Stimulated activated naive CD4-positive, alpha-beta T cell treated with Interleukin-2 at 50 U/mL for 16 hours (primary cell): ENCODE measurements at places on chromosomes 11 and 22.
A peak's percentile ranks its signal among the peaks of the same experiment; 100 is the strongest.

DNA sequence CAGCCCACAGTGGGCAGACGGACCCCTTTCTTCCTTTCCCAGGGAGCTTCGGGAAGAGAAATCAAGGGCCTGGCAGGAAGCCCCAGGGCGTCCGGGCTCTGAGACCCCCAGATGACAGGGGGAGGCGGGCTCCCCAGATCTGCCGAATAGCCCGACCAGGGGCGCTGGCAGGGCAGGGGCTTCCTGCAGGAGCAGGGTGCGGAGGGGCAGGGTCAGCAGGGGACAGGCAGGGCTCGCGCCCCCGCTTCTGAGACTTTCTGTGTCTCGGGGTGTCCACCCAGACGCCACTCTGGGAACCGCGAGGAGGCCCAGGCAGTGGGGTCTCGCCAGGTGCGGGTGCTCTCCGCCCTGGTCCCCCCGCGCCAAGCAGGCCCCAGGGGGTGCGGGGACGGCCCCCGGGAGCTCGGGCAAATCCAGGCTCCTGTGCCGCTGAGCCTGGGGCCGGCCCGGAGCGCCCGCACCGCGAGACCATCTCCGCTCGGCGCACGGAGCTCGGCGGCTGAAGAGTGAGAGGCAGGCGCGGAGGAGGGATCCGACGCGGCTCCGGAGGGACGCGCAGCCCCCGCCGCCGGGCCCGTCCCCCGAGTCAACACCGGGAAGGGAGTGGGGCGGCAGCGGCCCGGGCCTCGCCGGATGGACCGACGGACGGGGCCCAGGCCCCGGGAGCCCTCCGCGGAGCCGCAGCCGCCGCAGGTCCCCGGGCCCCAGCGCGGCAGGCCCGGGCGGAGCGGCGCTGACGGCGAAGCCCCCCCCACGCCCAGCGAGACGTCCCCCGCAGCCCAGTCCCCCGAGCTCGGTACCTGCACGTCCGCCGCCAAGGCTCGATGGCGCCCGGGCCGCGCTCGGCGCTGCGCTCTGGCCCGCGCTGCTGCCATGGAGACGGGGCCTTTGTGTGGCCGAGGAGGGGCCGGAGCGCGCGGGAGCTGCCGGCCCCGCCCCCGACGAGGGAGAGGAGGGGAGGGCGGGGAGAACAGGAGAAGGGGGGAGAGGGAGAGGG, at the start of gene PLXNB2:
PLXNB2 (minus strand) TSS at position 894 of the 997 bp plus-strand sequence. CDS start 17,062 bp downstream, outside the sequence.
- DNase-seq: no peak

DNA sequence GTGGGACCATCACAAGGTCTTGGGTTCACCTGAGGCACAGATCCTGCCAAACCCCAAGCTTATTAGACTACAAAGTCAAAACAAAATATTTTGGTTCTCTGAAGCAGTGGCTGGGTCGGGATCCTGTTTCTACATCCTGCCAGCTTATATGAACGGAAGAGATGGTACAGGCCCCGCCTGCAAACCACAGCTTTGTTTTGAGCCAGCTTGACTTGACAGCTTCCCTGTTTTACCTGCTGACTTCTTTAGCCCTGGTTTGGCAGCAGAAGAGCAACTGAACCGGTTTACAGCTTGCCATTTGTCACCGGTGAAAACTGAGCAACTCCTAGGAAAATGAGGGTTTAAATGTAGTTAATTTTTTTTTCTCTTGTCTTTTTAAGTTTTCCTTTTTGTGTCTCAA, 11.4 kb downstream of the PACS1 start:
- DNase-seq: peak; percentile 46

- no peak for DNase-seq
Measured at GRCh38 chr11:57103899-57104605, 77.7 kb upstream of the LRRC55 start.

- no peak for DNase-seq
Measured at GRCh38 chr11:72204886-72205285, 11.7 kb upstream of the FOLR2 start.

DNA sequence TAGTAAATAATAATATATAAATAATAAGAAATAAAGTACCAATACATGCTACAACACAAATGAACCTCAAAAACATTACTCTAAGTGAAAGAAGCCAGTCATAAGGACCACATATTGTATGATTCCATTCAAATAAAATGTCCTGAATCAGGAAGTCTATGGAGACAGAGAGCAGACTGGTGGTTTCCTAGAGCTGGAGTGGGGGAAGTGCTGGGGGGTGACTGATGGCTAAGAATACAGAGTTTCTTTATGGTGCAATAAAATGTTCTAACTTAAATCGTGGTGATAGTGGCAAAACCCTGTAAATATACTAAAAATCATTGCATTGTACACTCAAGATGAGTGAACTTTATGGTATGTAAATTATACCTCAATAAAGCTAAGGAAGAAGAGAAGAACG, 376.5 kb downstream of the BUD13 start:
- DNase-seq: no peak

GRCh38 chr11:102912482-102912830, 37.7 kb upstream of the MMP12 start:
- no peak for DNase-seq

DNA sequence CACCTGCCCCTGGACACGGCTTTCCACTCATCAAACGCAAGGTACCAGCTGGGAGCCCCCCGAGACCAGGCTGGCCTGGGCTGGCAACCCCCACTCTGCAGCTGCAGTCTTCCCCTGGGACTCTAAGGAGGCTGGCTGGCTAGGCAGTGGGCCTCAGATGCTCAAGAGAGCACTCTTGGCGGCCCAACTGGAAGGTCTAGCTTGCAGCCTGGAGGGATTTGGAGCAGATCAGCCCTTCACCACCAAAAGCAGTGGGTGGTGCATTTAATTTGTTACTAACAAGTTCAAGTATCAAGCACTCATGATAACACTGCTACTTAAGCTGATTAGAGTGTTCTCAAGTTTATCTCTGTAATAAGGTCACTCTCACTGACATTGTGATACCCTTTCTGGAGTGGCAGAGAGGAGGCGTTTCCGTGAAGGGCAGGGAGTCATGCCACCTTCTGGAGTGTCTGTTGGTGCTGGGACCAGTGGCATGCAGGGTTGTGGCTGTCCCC, 21.5 kb downstream of the C22orf23 start:
- no peak for DNase-seq

- no peak for DNase-seq
Measured at GRCh38 chr11:128915149-128915521, 24.0 kb downstream of the KCNJ5 start.

GRCh38 chr22:30882974-30883533, 85.5 kb downstream of the MORC2 start:
- no peak for DNase-seq

DNA sequence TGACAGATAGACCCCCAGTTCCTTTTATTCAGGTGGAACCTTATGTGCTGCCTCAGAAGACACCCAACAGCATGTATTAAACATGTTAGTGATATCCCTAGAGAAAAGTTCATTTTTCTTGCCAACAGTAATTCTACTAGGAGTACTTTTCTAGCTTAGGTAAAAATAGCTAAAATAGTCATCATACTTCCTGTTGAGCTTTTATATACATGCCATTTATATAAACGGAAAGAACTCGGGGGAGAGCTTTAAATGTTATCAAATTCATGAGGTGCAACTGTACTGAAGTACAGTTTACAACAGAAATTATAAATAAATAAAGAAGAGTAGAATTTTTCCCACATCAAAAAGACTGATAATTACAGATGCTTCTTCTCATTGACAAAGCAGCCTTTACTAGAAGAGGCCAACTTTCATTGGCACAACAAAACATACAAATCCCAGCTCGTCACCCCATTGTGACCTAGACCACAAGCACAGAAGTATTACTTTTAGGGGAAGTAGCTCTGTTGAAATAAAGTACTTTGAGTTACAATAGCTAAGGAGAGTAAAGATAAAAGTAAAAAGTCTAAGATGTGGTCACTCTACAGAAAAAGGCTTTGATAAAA, 59.1 kb upstream of the POU2AF2 start:
- DNase-seq: no peak

- no peak for DNase-seq
Measured at GRCh38 chr22:37904572-37905533, 1.2 kb upstream of the MICALL1 start.

GRCh38 chr11:112566124-112566523, 305.5 kb upstream of the PLET1 start:
- no peak for DNase-seq

GRCh38 chr11:38089726-38090125, 1491.7 kb upstream of the RAG2 start:
- DNase-seq: no peak
